Esophagus squamous epithelium (tissue), 5 donors: ENCODE measurements at places on chromosomes 3 and 15.

DNA sequence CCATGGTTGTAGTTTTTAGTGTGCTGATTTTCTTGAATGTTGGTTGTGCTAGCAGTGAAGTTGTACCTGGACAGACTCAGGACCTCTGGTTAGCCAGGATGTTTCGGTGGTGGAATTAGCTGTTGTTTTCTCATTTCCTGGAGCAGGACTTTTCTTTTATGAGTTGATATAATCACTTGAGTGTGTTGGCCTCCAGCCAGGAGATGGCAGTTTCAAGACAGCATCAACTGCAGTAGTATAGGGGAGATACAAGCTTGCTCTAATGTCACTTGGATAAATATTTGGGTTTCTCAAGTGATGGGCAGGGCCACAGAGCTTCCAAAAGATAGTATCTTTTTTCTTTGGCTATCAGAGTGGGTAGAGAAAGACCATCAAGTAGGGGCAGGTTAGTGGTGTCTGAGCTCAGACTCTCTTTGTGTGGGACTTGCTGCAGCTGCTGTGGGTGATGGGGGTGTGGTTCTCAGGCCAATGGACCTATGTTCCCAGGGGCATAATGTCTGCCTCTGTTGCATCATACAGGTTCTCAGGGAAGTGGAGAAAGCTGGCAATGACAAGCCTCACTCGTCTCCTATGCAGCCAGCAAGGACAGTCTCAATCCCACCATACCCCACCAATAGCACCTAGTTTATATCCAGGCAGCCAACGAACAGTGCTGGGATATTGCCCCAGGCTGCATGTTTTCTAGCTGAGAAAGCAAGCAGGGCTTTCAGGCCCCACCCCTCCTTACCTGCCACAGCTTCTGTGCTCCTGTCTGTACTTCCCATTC is 14.6 kb upstream of the OR5K2 start:
- no peak overlapping the region for H3K27ac ChIP-seq
- DNase-seq, result no peak
- no peak overlapping the region for H3K4me3 ChIP-seq
- no peaks in the 10 kb centered on the region for H3K36me3 ChIP-seq

DNA sequence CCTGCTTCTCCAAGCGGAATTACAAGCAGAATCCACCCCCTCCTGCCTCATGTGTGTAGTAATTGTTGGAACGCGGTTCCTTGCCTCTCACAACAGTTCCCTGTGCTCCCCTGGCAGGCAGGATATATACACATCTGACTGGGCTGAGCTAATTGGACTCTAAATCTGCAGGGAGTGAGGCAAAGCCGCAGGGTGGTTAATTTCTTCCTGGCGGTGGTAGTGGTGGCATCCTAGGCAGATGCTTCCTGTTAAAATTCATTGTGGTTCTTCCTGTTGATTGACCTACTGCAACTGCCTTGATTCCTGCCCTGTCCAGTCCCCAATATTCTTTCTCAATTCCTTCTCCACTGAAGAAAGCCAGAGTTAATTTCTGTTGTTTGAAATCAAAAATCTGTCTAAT is 202.9 kb upstream of the PROK2 start:
- H3K27me3 ChIP-seq, result no peaks in the 10 kb centered on the region
- H3K27ac ChIP-seq, result peak overlapping the region; percentile 33
- no peak overlapping the region for H3K4me3 ChIP-seq
- no peaks in the 10 kb centered on the region for H3K4me1 ChIP-seq
- DNase-seq, result no peak
- H3K36me3 ChIP-seq, result no peaks in the 10 kb centered on the region

DNA sequence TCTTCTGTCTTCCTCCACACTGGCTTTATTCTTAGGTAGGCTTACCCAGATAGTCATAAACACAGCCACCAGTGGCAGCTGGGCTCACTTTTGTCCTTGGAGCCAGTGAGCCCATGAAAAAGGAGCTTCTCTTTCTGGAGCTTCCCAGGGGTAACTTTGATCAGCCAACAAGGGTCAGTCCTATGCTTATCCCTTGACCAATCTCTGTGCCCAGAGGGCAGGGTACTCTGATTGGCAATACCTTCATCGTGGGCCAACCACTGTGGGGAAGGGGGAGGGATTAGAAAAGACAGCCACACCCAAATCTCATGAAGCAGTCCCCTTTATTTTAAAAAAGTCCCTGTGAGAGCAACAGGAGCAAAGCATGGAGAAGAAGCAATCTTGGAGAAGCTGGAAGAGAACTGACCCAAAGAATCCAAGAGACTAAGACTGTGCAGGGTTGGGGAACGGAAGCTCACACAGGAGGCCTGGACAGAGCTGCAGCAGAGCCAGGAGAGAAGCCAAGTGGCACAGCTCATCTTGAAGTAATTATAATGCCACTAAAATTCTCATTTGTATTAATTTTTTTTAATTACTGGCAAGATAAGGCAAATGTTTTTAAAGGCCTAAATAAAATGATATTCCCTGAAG is 70.4 kb downstream of the SSUH2 start:
- DNase-seq, result no peak
- H3K36me3 ChIP-seq, result no peaks in the 10 kb centered on the region
- H3K27me3 ChIP-seq, result no peaks in the 10 kb centered on the region
- H3K4me3 ChIP-seq, result no peak overlapping the region
- peaks cover 23% of the 10 kb centered on the region for H3K4me1 ChIP-seq

GRCh38 chr15:83955806-83956265 is 279.7 kb upstream of the GOLGA6L4 start:
- H3K4me1 ChIP-seq, result no peaks in the 10 kb centered on the region
- no peaks in the 10 kb centered on the region for H3K27me3 ChIP-seq
- H3K36me3 ChIP-seq, result no peaks in the 10 kb centered on the region
- DNase-seq, result no peak
- no peak overlapping the region for H3K4me3 ChIP-seq

- no peaks in the 10 kb centered on the region for H3K4me1 ChIP-seq
- H3K36me3 ChIP-seq, result no peaks in the 10 kb centered on the region
- H3K4me3 ChIP-seq, result no peak overlapping the region
- no peaks in the 10 kb centered on the region for H3K27me3 ChIP-seq
- no peak overlapping the region for H3K27ac ChIP-seq
Observed at GRCh38 chr3:55818485-55818884, 331.4 kb upstream of the WNT5A start.

DNA sequence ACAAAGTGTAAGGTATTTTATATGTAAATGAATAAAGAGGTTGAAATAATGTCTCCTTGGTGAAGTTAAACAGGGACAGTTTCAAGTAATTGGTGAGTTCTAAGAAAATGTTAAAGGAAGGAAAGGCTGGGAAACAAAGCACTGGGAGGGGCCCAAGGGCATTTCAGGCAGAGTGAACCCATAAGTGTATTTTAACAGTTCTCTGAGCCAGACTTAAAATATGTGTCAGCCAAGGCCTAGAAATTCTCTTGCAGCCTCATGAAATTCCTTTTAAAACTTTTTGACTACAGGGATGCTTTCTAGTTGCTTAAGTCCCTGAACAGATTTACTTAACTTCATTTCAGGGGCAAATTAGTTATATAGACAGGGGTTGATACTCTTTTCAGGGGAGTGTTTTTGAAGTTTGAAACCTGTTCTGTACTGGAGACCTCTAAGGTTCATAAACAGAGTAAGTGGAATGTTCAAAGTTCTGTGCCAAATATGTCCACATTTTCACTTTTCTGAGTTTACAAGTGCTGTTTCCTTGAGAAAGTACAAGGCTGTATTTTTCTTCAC is 77.6 kb downstream of the GALK2 start:
- no peaks in the 10 kb centered on the region for H3K4me1 ChIP-seq
- no peaks in the 10 kb centered on the region for H3K36me3 ChIP-seq
- DNase-seq, result no peak
- no peak overlapping the region for H3K4me3 ChIP-seq
- no peaks in the 10 kb centered on the region for H3K27me3 ChIP-seq
- no peak overlapping the region for H3K27ac ChIP-seq

GRCh38 chr3:169623971-169624370 is 39.5 kb downstream of the MECOM start:
- DNase-seq, result no peak
- no peak overlapping the region for H3K27ac ChIP-seq
- H3K4me3 ChIP-seq, result no peak overlapping the region

- peaks cover 34% of the 10 kb centered on the region for H3K4me1 ChIP-seq
- no peak for DNase-seq
- H3K27ac ChIP-seq, result no peak overlapping the region
- H3K36me3 ChIP-seq, result no peaks in the 10 kb centered on the region
Observed at GRCh38 chr3:196111939-196112386, 30.1 kb upstream of the TFRC start.

DNA sequence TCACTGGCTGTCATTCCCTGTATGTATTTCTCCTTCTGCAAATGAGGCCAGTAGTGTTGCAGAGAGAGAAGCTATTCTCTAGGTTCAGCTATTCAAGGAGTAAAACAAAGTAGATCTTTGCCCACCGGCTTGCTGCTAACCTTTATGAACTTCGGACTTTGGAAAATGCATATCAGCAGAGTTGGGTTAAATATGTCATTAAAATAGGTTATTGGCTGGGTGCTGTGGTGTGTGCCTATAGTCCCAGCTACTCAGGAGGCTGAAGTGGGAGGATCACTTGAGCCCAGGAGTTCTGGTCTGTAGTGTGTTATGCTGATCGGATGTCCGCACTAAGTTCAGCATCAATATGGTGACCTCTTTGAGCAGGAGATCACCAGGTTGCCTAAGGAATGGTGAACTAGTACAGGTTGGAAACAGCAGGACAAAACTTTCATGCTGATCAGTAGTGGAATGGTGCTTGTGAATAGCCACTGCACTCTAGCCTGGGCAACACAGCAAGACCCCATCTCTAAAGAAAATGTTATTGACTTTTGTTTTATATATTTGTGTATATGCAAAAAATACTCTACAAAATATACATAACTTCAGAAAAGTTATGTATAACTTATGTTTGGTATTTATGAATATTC is 53.4 kb downstream of the SACM1L start:
- no peaks in the 10 kb centered on the region for H3K4me1 ChIP-seq
- DNase-seq, result no peak
- H3K4me3 ChIP-seq, result no peak overlapping the region
- H3K27me3 ChIP-seq, result no peaks in the 10 kb centered on the region
- H3K36me3 ChIP-seq, result peaks cover 13% of the 10 kb centered on the region
- no peak overlapping the region for H3K27ac ChIP-seq
